ENCODE measurements at places on chromosomes 7 and 10.

DNA sequence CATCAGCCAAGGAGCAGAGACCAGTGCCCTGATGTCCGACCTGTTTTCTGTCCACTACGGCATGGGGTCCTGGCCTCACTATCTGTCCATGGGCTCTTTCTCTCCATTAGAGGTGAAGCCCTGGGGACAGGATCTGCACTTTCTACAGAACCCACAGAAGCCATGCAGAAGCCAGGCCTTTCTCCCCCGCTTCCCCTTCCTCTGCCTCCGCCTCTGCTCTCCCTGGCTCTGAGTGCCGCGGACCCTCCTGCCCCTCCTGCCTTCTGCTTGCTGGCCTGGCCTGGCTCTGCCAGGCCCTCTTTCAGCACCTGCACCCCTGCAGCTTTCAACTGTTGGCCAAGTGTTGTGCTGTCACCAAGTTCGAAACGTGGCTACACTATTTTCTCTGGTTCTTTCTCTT lies 439.8 kb upstream of the ZMIZ1 start:
- no peak for DNase-seq

DNA sequence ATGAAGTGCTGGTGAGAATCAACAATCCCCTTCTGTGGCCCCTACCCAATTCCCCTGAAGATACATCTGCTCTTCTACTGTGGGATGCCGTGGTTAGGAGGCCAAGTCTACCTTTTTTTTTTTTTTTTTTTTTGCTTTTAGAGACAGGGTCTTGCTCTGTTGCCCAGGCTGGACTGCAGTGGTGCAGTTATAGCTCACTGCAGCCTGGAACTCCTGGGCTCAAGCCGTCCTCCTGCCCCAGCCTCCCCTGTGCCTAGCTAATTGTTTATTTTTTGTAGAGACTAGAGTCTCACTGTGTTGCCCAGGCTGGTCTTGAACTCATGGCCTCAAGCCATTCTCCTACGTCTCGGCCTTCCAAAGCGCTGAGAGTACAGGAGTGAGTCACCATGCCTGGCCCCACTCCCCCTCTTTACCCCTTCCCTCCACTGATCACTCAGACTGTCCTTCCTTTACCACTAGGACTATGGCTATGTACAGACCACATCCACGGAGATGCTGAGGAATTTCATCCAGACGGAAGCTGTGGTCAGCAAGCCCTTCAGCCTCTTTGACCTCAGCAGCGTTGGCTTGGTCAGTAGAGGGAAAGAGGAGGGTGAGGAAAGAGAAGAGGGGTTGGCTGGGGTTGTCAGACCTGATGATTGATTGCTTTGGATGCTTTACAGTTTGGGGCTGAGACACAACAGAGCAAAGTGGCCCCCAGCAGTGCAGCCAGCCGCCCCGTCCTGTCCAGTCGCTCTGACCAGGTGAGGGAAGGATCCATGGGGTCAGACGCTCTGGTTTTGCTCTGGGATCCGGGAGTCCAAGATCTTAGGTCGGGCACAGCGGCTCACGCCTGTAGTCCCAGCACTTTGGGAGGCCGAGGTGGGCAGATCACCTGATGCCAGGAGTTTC lies 1.8 kb downstream of the AP4M1 start:
- no peak for DNase-seq

- no peak for DNase-seq
Measured at GRCh38 chr7:50640256-50640655, 75.1 kb upstream of the DDC start.

DNA sequence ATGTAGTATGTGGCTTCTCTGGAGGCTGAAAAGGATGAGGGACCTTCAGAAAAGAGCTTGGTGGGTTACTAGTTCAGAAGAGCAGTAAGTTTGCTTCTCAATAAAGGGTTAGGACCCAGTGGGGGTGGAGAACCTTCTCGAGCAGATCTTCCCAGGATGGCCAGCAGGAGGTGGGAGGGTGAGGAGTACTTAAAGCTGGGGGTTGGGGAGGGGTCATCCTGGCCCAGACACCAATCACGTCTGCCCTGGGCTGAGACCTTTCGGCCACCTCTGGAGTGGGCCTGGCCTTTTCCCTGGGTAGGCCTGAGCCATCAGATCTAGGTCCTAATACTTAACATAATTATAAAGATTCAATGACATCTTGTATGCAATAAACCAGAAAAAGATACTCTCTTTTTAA lies 149.0 kb upstream of the TCF7L2 start:
- DNase-seq, result no peak

GRCh38 chr7:98223351-98223897 lies 12.2 kb downstream of the BHLHA15 start:
- DNase-seq, result no peak

GRCh38 chr7:128940494-128941322 lies 3.0 kb downstream of the IRF5 start:
- DNase-seq, result no peak

Measured in activated T-cell treated with anti-CD3 and anti-CD28 coated beads for 48 hours (primary cell).